ENCODE measurements at places on chromosomes 1 and 21. TPM values are rescaled to one million over a fixed set of nuclear protein-coding genes. Genes with fewer than 3 reads are reported as not detected.

DNA sequence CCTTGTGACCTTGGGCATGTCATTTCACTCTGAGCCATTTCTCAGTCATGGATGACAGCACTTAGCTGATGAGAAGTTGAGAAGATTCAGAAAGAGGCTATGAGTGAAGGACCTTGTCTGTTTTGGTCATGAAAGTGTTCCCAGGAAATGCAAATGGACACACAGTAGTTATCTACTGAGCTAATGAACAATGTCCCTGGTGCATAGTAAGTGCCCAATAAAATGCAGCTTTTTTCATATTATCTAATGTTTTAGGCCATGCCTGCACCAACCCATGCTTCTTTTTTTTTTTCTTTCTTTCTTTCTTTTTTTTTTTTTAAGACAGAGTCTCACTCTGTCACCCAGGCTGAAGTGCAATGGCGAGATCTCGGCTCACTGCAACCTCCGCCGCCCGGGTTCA is 44.4 kb upstream of the EPB41 start:
- DNase-seq, result no peak

- no peak for DNase-seq
Measured at GRCh38 chr1:217917281-217917887, 286.2 kb downstream of the SPATA17 start.

GRCh38 chr1:27070390-27071048 is 57.9 kb upstream of the TENT5B start:
- no peak for DNase-seq

- DNase-seq, result no peak
Measured at GRCh38 chr1:67188137-67188536, 21.9 kb downstream of the IL23R start.

GRCh38 chr1:109040989-109041620 is 797 bp downstream of the WDR47 start:
- DNase-seq, result peak; percentile 32

DNA sequence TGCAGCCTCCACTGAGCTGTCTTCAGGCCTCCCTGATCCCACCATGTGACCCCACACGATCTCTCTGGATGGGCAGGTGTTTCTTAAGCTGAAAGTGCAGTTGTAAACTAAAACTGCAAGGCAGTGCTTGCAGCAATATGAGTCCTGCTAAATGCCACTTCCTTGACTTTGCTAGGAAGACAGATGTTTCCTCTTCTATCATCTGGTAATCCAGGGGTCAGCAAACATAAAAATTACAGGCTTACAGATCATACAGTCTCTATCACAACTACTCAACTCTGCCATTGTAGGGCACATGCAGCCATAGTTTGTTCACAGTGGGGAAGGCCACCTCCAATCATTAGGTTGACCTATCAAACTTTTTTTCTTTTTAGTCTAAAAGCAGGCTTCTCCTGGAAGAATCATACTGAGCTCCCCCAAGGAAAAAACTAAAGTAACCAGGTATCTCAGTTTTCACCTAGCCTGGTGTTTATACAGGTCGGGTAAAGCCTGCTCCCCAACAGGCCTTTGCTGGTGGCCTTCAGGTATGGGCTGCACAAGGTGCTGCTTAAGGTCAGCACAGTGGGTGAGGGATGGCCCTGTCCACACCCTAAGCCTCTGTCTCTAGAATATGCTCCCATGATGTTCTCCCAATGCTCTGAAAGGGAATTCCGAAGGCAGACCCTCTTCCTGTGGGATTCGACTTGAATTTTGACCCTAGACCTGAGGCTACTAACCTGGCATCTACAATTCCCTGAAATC is 10.8 kb downstream of the ABCA4 start:
- DNase-seq, result no peak

DNA sequence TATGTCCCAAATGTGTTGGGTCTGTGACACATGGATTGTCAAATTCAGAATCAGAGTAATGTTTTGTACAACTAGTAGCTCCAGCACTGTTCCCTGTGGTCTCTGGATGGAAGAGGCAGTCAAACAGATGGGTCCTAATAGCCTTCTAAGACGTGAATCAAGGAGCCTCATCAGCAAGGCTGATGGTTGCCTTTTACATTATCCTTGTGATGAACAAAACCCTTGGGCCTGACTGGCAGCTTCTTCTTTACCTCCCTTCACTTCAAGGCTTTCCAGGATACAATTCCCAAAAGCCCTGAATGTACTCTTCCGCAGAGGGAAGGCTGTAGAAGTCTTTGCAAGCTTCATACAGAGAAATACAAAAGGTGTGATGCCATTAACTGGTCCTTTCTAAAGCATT is 633.3 kb downstream of the USP25 start:
- DNase-seq, result no peak

- no peak for DNase-seq
Measured at GRCh38 chr1:19239876-19240275, 11.4 kb downstream of the EMC1 start.

GRCh38 chr1:70675737-70676156 is 264.7 kb downstream of the CTH start:
- no peak for DNase-seq

GRCh38 chr1:118933051-118933781 is 54.9 kb downstream of the TBX15 start:
- no peak for DNase-seq

- no peak for DNase-seq
Measured at GRCh38 chr1:179127163-179127895, 45.5 kb downstream of the TOR3A start.

DNA sequence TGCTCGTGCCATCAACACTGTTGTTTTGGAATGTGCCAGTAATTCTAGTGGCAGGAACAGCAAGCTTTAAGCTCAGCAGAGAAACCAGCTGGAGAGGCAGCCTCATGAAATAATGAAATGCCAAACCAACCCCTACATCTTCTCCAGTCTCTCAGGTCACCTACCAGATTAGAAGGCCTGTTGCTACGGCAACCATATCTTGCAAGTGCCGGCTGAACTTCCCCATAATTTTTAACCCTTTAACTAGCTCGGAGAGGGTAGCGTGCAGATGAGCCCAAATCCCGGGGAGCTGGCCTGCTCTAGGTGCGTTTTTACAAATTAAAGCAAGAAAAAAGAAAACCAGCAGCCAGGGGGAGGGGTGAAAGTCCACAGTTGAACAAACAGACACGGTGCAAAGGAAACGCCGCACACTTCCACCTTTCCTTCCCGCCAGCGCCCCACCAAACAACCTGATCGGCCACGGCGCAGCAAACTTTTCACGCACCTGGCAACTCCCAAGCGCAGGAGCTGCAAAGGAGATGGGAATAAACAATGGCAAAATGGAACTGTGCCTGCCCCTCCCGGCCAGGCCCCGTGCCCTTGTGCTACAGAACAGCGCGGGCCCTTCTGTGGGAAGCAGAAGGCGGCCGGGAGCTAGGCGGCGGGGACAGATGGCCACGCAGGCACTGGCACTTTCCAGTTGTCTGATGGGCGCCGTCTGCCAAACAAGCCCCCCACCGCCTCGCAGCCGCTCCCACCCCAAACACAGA is 50.1 kb downstream of the SSBP3 start:
- peak; percentile 71 for DNase-seq

DNA sequence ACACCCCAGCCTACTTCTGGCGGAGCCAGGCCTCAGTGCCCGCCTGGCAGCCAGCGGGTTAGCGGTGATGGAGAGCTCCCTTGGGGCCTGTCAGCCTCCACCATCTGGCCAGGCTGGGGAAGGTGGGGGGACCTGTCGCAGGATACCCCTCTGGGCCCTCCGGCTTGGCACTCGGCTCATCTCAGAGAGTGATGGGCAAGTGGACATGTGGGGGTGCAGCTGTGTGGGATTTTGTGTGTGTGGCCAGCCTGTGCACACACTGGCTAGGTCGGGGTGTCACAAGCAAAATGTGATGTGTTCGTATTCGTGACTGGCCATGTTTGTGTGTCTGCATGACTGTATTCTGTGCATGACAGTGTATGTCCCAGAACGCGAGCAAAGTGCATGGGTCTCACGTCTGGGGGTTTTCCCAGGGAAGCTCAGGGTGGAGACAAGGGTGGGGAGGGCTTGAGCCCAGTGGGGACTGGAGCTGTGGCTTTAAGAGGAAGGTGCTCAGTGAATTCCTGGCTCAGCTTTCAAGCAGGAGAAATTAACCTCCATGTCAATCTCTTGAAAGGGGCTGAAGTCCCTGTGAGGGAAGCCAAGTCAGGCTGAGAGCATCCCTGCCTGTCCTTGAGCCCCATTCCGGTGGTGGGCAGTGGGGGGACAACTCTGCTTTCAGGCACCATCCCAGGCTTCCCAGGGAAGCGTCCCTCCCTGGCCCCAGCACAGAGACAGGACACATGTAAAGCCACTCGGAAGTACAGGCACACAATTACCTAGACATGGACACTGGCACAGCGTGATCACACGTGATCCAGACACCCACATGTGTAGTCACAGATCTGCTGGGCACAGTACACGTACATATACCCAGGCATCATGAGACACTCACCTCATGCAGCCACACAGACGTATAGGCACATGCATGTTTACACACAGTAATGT is 21.1 kb upstream of the ADGRB2 start:
- no peak for DNase-seq

DNA sequence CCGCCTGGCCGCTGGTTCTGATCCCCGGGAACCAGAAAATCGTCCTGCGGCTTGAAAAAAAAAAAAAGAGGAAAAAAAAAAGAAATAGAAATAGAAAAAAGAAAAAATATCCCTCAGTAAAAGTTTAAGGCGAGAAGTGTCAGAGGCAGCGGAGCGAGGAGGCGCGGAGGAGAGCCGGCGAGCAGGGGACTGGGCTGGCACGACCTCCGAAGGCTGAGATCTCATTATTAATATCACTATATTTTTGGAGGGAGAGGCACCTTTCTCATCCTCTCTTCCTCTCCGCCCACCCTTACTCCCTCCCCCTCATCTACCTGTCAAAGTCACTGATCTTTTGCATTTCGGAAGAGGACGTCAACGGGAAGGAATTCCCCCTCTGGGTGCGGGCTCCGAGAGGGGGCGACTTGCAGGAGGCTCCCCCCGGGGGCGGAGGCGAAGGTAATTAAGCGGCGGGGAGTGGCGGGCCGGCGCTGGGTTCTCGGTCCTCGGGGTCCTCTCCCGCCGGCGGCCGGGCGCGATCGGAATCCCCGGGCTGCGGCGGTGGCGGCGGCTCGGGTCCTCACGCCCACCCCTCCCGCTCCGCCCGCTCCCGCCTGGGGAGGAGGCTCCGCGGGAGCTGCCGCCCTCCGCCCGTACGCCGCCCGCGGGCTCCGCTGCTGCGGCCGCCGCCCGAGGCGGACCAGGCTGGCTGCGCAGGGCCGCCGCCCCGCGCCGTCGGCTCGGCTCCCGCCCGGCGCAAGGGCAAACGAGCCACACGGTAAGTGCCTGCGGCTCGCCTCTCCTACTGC is at the start of gene NTNG1:
TSS of gene NTNG1 (plus strand) at position 337 of the 788 bp plus-strand sequence.
- peak; percentile 24 for DNase-seq

- no peak for DNase-seq
Measured at GRCh38 chr1:174700775-174701174, 253.0 kb downstream of the GPR52 start.

Gene CLCNKA
- total RNA-seq, result not detected

Gene FAM72A
- 6.0 TPM for total RNA-seq

Gene FMO1
- total RNA-seq, result not detected

Gene CKS1B
- 76.5 TPM for total RNA-seq

Gene LY9
- total RNA-seq, result 1.2 TPM
